Ascending aorta (tissue), 2 donors: ENCODE measurements at places on chromosomes 3 and 15. TPM values are rescaled to one million over a fixed set of nuclear protein-coding genes. Genes with fewer than 3 reads are reported as not detected.

Gene HYKK
- 9.0 TPM for total RNA-seq

Gene DLEC1
- total RNA-seq, result 0.11 TPM

Gene MCCC1
- 10.3 TPM for total RNA-seq

Gene SLC51B
- not detected for total RNA-seq

Gene GOLGA8S
- total RNA-seq, result not detected

Gene UROC1
- not detected for total RNA-seq

Gene PSTPIP1
- 14.6 TPM for total RNA-seq

Gene ISLR2
- total RNA-seq, result 0.64 TPM

Gene DPP8
- 69.0 TPM for total RNA-seq

Gene CYP8B1
- 0.43 TPM for total RNA-seq
